A549 treated with DMSO at 1 μM for 4 hours (cell line): ENCODE measurements at places on chromosomes 5 and 9. TPM values are rescaled to one million over a fixed set of nuclear protein-coding genes. Genes with fewer than 3 reads are reported as not detected.

MARCOL gene
- total RNA-seq = not detected in 5 replicates

INSL4 gene
- total RNA-seq = 15.5 to 19.2 TPM (median 18.0 TPM) in 5 replicates

TRIM36 gene
- total RNA-seq = 1.5 to 2.4 TPM (median 2.0 TPM) in 5 replicates

NR6A1 gene
- total RNA-seq = 1.7 to 2.0 TPM (median 1.9 TPM) in 5 replicates

SVEP1 gene
- total RNA-seq = 1.4 to 1.9 TPM (median 1.8 TPM) in 5 replicates

LECT2 gene
- total RNA-seq = not detected in 5 replicates

C9orf57 gene
- total RNA-seq = not detected in 5 replicates

GMCL2 gene
- not detected in 5 replicates for total RNA-seq

C5orf58 gene
- not detected in 5 replicates for total RNA-seq

FOXD4L4 gene
- total RNA-seq = 0.07 to 0.10 TPM (median 0.08 TPM) in 3 of 5 replicates, not detected in the others

VCAN gene
- total RNA-seq = 14.1 to 20.8 TPM (median 16.9 TPM) in 5 replicates

PCDHA10 gene
- total RNA-seq = 0.01 to 0.06 TPM (median 0.01 TPM) in 4 of 5 replicates, not detected in the other

MAMDC4 gene
- 1.8 to 5.4 TPM (median 4.1 TPM) in 5 replicates for total RNA-seq

ADRB2 gene
- total RNA-seq = 0.61 to 0.95 TPM (median 0.66 TPM) in 5 replicates

SPATA31C1 gene
- not detected in 5 replicates for total RNA-seq

NUDCD2 gene
- total RNA-seq = 30.6 to 35.8 TPM (median 35.1 TPM) in 5 replicates

CYSRT1 gene
- total RNA-seq = 3.2 to 4.2 TPM (median 3.6 TPM) in 5 replicates

PCDHA8 gene
- 0.03 to 0.13 TPM (median 0.07 TPM) in 4 of 5 replicates, not detected in the other for total RNA-seq

LURAP1L gene
- total RNA-seq = 12.5 to 13.9 TPM (median 12.6 TPM) in 5 replicates

FYB1 gene
- 12.9 to 18.3 TPM (median 17.1 TPM) in 5 replicates for total RNA-seq

ZNF169 gene
- 1.4 to 2.2 TPM (median 1.7 TPM) in 5 replicates for total RNA-seq

SPATA31A3 gene
- total RNA-seq = not detected in 5 replicates

SLC36A1 gene
- 9.4 to 12.2 TPM (median 11.7 TPM) in 5 replicates for total RNA-seq

IL4 gene
- not detected in 5 replicates for total RNA-seq

NTRK2 gene
- total RNA-seq = 0.01 to 0.03 TPM (median 0.03 TPM) in 5 replicates

SOX30 gene
- total RNA-seq = 0.03 to 0.05 TPM in 2 of 5 replicates, not detected in the others

SOHLH1 gene
- total RNA-seq = not detected in 5 replicates
